ENCODE measurements at places on chromosomes 7 and 10.
A peak's percentile ranks its signal among the peaks of the same experiment; 100 is the strongest.

- no peak for DNase-seq
These were observed 129.3 kb upstream of the PHYHIPL start for GRCh38 chr10:59047180-59047579.

- no peak for DNase-seq
These were observed 30.4 kb downstream of the AMPH start for GRCh38 chr7:38600741-38601140.

GRCh38 chr10:27568196-27569175, 64.4 kb downstream of the RAB18 start:
- no peak for DNase-seq

- DNase-seq, result no peak
These were observed 135.3 kb upstream of the CCDC6 start for GRCh38 chr10:60041489-60042133.

DNA sequence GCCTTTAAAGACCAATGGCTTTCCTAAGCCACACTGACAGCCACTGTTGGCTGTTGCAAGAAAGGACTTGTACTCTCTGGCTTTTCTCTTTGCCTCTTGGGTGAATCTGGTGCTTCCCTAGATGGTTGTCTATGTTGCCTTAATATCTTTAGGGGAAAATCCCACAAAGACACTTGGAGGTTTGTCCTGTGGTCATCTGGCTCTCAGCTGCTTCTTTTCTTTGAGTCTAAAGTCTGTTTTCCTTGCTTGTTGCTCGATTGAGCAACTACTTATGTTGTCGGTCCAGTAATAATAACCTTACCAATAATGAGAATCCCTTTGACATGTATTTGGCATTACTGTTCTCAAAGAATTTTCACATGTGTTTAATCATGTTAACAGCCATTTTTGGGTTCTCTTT, 537.6 kb downstream of the LRMDA start:
- DNase-seq, result no peak

GRCh38 chr7:71459132-71459531, 327.2 kb downstream of the GALNT17 start:
- DNase-seq, result no peak

DNA sequence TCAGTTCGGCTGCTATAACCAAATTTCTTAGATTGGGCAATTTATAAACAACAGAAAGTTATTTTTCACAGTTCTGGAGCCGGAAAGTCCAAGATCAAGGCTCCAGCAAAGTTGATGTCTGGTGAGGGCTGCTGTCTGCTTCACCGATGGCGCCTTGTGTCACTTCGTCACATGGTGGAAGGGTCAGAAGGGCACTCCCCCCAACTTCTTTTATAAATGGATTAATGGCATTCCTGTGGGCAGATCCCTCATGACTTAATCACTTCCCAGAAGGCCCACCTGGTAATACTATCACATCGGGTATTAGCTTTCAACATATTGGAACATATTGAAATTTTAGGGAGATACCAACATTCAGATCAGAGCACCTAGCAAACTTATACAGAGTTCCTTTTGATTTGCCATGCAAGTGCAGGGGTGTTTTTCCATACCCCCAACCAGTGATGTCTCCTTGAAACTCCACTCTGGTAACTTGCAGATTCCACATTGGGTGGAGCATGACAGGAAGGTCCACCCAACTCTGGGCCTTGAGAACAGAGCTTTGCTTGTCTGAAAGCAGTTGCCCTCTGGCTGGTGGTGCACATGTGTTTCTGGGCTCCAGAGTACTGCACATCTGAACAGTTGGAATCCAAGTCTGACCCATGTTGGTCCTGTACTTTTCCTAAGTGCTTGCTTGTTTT, 85.1 kb upstream of the KMT2E start:
- no peak for DNase-seq

GRCh38 chr10:123621916-123622315, 44.2 kb upstream of the GPR26 start:
- DNase-seq, result no peak

DNA sequence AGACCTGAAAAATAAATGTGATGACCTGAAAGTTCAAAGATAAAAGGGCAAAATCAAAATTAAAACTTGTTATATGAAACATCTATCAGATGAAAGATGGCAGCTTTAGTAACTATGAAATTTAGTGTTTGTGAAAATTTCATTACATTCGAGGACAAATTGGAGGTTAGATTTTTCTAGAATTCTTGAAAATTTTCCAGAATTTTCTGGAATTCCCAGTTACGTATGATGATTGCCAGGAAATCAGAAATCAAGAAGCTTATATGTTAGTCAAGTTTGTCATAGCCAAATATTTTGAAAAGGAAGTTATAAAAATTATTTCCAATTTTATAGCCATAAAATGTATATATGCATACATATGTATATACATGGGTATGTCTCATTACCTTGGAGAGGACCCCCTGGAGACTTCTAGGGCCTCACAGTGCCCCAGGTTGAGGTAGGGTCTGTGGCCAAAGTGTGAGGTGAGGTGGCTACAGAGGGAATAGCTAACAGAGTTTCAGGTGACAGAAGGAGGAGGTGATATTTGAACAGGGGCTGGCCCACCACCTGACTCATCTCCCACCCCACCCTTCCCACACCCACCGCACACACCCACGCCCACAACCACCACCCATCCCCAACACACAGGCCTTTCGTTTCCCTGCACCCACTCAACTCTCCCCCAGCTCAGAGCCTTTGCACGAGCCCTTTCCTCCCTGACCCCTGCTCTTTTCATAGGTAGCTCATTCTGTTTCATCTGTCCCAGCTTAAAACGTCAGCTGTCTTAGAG, 21.5 kb downstream of the C10orf105 start:
- DNase-seq, result no peak

DNA sequence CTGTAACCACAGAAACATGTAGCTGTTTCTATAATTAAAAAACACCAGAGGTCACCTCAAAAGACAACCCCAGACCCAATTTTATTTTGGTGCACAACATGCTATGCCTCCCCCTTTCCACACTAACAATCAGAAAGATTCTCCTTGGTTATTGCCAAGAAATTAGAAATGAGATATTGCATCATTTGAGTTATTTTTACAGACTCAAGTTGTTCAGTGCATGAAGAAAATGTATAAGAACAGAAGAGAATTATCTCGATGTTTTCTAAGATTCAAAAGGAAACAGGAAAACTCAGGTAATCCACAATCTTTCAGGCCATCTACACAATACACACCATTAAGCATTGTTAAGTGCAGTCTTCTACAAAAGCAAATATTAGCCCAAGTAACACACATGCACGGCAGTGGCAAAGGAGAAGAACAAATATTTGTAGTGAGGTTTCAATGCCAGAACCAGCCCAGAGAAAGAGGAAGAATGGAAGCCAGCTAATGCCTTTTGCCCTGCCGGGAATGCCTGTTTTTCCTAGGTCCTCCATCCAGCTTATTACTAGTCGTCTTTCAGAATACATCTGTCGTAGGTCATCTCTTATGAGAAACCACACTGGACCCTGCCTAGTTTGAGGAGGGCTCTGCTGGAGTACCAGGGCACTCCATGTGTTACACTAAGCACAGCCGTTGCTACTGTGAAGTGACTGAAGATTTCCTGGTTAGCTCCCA, 67.6 kb upstream of the C1GALT1 start:
- DNase-seq, result no peak

- peak; percentile 38 for DNase-seq
These were observed 219.0 kb downstream of the CCDC3 start for GRCh38 chr10:12782537-12782936.

GRCh38 chr10:16770670-16771069, 46.6 kb downstream of the RSU1 start:
- no peak for DNase-seq

DNA sequence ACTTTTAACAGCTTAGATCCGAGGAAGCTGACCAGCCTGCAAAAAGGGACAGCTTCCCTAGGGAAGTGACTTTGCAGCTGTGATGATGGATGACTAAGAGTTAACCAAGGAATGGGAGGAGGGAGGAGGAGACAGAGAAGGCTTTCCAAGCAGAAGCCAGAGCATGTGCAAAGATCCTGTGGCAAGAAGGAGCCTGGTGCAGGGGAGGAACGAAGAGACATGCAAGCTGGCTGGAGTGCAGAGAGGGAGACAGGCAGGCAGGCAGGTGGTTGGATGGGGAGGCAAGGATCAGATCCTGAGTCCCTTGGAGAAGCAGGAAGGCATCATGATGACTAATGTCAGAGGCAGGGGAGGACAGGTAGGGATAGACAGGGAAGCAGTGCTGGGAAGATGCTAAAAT, 148.8 kb downstream of the PFKFB3 start:
- no peak for DNase-seq

DNA sequence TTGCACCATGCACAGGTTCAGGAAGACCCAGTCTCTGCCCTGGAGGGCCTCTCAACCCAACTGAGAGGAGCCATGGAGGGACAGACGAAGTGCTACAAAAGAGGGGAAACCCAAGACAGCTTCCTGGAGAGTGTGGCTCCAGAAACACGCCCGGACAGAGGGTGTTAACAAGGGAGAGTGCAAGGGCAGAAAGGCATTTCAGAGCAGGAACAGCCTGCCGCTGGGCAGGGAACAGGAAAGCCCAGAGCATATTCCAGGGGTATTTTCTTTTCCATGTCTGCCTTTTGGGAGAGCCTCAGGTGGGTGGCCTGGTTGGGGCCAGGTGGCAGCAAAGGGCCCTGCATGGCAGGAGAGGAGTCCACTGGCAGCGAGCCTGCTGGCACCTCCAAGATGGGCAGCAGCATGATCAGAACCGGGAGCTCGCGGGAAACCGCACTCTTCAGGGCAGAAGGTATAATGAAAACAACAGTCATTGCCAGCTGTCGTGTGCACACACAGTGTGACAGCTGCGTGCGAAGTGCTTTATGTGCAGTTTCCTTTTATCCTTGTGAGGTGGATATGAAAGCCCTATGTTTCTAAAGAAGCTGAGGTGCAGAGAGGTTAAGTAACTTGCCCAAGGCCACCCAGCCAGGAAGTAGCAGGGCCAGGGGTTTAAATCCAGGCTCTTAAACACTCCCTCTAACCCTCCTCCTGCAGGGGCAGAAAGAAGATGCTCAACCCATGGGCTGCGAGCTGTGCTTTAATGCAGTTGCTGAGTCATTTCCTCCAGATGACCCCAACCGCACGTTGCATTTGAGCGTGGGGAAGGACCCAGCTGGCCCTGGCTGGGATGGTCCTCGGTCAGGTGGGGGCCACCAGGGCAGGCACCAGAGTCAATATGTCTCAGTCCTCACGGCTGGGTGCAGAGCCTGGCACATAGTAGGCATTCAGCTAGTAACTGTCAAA, 128.6 kb downstream of the OAT start:
- DNase-seq, result no peak

DNA sequence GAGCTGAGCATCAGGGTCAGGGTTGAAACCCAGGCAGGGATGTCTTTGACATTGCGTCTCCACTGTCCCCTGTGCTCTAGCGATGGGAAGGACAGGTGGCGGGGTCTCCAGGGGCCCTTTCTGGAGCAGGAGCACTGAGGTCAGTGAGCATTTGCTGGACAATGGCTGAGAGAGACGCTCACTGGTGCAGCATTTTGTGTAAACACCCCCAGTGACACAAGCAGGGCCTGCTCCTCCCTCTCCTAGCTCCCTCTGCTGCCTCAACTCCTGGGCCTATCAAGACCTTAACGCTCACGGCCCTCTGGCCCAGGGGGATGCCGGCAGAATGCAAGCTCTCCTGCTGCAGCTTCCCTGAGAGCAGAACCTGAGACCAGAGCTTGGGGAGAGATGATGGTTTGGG, 17.4 kb upstream of the INMT start:
- no peak for DNase-seq

DNA sequence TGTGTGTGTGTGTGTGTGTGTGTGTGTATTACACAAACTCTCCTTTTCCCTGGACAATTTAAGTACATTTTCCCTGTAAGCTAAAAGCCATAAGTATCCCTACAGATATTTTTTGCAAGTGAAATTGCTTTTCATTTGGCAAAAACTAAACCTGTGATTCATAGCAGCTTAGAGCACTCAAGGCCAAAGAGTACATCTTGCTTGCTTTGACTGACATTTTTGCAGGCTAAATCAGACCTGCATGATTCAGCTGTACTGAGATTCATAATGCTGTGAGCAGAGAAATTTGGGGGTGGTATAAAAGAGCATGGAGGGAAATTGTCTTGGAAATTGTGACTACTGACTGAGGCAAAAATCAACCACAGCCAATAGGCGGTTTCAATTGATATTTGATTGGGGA, 500.4 kb downstream of the GFRA1 start:
- DNase-seq, result peak; percentile 75

- DNase-seq, result no peak
These were observed 18.8 kb upstream of the SORBS1 start for GRCh38 chr10:95579835-95580535.
